ENCODE measurements at places on chromosomes 1 and 21.

DNA sequence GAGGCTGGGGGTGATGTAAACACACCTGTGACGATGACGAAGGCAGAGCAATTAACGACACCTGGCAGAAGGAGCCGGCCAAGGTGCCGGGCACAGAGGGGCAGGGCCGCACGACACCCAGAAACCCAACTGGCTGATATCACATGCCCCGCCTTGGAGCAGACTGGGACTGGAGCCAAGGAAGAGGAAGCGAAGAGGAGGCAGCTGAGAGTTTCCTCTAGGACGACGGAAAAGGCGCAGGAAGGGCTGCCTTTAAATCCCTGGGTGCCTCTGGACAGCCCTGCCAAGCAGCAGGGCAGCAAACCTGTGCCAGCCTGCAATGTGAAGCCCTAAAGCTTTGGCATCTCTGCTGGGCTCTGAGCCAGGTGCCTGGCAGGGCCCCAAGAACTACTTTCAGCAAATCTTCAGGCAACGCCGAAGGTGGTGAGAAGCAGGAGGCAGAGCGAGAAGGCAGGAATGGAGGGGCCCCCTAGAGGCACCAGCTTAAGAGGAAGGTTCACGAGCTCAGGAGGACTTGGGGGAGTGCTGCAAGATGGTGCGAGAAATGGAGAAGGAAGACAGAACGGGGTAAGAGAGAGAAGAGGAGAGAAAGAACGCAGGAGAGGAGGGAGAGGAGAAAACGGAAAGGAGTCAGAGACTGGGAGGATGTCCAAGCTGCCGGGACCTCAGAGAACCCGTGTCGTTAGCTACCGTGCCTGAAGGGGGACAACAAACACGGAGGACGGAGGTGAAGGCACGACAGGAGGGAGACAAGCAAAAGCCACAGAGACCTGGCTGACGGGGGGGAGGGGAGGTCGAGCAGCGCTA, 25.3 kb upstream of the PEF1 start:
- peak; percentile 32 for DNase-seq

DNA sequence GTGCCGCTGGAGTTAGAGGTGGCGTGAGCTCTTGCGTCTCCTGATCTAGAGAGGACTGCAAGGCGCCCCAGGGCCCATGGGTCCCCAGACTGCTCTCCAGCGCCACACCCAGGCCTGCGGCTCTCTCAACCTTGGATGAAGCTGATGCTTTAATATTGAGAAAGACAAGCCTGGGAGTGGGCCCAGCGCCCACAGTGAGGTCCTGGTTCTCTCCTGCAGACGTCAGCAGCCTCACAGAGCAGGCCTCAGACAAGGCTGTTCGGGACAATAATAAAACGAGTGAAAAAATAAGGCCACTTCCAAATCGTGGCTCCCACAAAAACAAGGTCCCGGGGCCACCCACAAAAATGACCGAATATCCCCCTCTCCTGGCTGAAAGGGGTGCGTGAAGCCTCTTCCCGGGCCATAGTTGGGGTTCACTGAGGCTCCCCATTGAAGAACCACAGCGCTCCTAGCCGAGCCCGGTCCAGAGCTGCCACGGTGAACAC, 6.0 kb upstream of the DNMT3L start:
- no peak for DNase-seq

DNA sequence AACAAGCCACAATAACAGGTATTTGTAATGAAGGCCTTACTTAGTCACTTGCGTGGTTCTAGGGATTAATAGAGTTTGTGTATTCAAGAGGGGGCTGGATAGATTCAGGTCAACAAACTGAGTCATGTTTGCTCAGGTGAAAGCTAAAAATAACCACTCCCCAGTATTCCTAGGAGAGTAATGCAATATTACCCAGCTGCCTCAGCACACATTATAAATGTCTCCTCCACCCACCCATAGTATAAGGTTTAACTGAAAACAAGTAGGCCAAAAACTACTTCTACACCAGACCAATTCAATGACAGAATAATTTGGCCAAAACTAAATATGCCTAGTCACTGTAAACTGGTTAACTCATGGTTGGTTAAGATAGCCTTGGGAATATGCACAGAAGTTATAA, 34.4 kb downstream of the WLS start:
- DNase-seq, result no peak

DNA sequence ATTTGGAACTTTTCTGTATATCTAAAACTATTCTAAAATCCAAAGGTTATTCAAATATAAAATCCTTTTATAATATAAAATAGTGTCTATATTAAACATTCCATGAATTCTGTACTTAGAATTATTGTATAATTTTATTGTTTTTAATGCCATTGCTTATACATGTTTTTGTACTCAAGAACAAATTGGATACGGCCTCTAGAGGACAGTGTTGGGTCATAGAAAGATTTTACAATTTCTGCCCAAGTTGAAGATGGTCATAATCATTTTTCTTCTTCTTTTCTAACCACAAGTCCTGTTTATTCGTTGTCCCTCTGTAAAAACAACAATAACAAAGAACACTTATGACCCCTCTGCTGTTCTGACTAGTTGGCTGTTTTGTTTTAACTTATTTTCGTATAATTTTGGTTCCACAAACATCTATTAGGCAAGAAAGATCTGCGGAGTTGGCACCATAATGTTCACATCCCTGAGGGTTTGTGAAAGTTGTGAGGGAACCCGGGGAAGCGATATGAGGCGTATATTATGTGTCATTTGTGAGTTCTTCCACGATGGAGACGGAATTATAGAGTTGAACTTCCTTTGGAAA, 75.7 kb upstream of the KIF26B start:
- DNase-seq, result no peak

DNA sequence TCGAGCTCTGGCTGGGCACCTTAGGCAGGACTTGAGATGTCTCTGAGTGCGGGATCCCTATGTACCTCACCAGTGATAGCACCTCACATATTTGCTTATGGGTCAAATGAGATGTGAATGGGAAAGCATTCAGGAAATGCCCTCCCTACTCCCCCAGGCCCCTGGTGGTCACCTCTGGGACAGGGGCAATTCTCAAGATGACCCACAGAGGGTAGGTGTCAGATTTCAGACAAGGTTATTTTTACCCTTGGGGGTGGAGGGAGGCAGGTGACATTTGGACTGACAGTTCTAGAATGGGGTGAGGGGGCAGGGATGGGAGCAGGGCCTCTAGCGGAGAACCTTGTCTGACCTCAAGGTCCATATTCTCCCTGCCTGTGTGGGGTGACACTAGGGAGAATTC, 27.1 kb downstream of the ACOT11 start:
- no peak for DNase-seq

DNA sequence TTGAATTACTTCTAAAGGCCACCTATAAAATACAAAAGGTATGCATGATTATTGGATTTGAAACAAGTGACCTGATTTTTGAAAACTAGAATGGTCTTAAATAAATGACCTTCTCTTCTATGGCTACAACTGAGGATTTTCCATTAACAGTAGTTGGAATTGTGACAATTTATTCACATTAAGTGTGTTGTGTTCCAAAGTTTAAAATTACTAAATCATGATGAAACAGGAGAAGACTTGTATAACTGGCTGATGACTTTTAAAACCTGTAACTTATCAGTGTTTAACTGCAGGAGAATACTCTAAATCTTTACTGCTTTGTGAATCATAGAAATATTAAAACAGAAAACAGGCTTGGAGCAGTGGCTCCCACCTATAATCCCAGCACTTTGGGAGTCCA, 4.6 kb downstream of the KCNT2 start:
- no peak for DNase-seq

DNA sequence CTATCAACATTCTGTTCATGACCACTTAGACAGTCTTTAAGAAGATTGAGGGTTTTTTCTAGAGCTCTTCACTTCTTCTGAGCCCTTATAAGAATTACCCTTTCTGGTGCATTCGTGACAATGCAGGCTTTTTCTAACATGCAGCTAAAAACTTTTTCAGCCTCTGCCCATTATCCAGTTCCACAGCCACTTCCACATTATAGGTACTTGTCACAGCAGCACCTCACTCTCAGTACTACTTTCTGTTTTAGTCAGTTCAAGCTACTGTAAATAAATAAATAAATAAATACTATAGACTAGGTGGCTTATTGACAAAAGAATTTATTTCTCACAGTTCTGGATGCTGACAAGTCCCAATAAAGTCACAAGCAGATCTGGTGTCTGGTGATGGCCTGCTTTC, 284.4 kb upstream of the PKN2 start:
- no peak for DNase-seq

DNA sequence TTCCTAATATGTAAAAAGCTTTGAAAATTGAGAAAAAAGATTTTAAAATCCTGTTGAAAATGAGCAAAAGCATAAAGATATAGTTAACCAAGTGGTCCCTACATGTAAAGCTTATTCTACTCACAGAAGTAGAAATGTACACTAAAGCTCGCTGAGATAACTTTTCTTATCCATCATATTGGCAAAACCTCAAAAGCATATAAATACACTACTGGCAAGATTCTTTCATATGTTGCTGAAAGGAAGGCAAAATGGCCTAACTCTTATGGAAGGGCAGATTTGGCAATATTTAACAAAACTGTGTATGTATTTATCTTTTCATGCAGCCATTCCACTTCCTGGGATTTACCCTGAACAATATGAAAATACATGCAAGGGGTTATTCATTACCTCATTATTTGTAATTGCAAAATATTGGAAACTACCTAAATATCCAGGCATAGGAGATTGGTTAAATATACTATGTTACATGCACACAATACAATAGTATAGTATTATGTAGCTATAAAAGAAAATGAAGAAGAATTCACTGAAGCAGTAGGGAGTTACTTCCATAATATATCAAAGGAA, 43.2 kb upstream of the LYPLAL1 start:
- no peak for DNase-seq

DNA sequence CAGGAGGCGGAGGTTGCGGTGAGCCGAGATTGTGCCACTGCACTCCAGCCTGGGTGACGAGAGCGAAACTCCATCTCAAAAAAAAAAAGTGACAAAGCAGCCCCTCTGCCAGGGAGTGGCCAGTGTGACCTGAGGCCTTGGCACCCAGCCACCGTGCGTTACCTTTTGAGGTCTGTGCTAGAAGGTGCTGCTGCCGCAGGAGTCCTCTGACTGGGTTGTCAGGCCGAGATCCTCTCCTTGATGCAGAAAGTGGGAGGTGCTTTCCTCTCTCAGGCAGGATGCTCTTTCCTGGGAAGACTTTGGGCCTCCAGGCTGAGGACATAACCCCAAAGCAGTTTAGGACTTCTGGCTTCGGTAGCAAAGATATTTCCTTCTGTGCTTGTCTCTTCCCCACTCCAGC, 280.5 kb upstream of the VAMP3 start:
- DNase-seq, result no peak

DNA sequence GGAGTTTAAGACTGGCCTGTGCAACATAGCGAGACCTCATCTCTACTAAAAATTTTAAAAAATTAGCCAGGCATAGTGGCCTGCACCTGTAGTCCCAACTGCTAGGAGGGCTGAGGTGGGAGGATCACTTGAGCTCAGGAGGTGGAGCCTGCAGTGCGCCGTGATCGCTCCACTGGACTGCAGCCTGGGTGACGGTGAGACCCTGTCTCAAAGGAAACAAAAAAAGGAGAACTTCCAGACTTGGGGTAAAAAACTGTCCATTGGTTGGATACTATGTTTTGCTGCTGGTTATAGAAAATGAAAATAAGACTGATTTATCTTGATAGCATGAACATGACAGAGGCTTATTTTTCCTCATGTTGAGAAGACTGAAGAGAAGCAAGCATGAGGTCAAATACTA, 79.4 kb downstream of the WDR4 start:
- no peak for DNase-seq

- no peak for DNase-seq
These were observed 36.4 kb downstream of the KYAT3 start for GRCh38 chr1:88956003-88956402.

GRCh38 chr1:9128166-9128519, 759 bp downstream of the GPR157 start:
- DNase-seq, result no peak

DNA sequence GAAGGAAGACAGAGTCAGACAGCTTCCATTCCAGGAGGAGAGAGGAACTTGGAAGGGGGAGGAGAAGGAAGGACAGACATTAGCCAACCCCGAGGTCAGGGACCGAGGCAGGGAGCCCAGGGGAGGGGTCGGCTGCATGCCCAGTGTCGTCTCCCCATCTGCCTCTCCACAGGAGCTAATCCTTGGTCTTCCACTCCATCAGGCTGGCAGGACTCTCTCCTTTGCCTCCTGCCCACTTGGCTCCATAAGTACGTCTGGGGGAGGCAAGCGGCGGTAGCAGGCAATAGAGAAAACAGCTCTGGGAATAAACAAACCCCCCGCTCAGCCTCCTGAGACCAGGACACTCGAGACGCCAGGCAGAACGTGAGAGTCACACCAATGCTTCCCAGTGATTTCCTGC, 71.3 kb downstream of the GRIK3 start:
- no peak for DNase-seq

- DNase-seq, result no peak
These were observed 5.8 kb upstream of the MPZL1 start for GRCh38 chr1:167716000-167716271.

- peak; percentile 38 for DNase-seq
These were observed 1.1 kb upstream of the CACYBP start for GRCh38 chr1:174998569-174999215.

DNA sequence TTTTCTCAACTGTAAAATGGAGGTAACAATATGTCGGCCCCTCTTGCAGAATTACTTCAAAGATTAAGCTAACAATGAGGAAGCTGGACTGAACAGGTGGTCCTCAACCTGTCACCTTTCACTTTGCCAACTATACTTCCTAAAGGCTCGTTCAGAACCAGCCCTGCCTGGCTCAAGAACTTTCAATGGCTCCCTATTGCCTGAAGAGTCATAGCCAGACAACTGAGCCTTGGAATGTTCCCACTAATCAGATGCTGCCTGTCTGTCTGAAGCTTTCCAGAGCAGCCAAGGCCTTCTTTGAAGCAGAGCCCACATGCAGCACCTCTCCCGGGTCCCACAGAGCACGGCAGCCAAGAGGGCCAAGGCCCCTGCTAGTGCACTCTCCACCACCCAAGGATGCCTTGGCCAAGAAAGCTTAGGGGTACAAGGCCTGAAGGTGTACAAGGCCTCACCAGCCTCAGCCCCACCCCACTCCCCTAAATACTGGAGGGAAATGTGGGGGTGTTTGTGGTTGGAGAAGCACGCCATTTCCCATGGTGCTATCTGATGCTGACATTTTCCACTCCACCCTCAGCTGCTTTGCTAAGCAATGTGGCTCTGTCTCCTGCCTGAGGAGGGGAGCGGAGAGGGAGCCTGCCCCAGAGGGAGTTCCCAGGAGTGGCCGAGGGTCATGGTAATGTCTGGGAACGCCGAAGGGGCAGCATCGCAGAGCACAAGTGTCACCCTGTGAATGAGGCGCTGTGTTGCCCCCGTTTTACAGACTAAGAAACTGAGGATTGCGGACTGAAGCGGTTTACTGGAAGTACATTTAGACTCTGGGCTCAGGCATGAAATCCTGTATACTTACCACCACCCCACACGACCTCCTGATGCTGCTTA, 8.2 kb upstream of the LAPTM5 start:
- DNase-seq, result peak; percentile 41

- DNase-seq, result no peak
These were observed 30.5 kb upstream of the ATF3 start for GRCh38 chr1:212578041-212578440.

- DNase-seq, result no peak
These were observed 70.0 kb downstream of the CLCA4 start for GRCh38 chr1:86616871-86617270.

- no peak for DNase-seq
These were observed 214.9 kb downstream of the GABPA start for GRCh38 chr21:25949701-25950100.

GRCh38 chr1:3671371-3672180, 19.3 kb downstream of the TP73 start:
- DNase-seq, result no peak
